ENCODE measurements at places on chromosomes 6 and 20.
A peak's percentile ranks its signal among the peaks of the same experiment; 100 is the strongest.

GRCh38 chr20:32329817-32330554 is 28.1 kb upstream of the ASXL1 start:
- no peak for DNase-seq

DNA sequence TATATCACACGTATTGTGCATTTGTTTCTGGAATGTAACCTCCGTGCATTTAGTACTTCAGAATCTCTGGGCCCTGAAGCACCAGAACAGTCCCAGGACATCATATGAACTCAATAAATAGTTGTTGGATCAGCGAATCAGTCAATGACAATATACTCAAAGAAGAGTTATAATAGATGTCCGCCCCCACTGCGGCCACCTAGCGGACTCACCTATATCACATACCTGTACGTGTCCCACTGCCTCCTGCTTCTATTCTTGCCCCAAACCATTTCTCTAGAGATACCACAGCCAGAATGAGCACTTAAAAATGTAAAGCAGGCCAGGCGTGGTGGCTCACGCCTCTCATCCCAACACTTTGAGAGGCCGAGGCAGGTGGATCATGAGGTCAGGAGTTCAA is 73.9 kb downstream of the DCDC2 start:
- DNase-seq, result no peak

- DNase-seq, result no peak
Measured at GRCh38 chr20:51602131-51602530, 59.6 kb upstream of the NFATC2 start.

DNA sequence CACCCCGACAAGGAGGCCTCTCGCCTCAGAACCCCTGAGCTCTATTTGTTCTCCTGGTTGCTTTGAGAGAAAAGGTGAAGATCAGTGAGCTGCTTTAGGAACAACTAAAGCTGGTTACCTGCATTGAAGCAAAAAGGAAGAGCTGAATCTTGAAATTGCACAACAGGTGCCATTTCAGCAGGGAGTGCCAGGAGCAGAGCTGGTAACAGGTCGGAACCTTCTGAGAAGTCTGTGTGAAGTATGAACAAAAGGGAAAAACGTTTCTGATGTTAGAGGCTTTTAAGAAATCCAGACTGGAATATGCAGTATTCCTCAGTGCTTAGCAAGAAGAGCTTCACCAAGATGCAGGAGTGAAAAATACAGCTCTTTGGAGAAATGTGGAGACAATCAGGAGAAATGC is 164.0 kb downstream of the TMEM242 start:
- DNase-seq, result no peak

- DNase-seq, result peak; percentile 70
Measured at GRCh38 chr6:29941471-29941870, 861 bp upstream of the HLA-A start.

DNA sequence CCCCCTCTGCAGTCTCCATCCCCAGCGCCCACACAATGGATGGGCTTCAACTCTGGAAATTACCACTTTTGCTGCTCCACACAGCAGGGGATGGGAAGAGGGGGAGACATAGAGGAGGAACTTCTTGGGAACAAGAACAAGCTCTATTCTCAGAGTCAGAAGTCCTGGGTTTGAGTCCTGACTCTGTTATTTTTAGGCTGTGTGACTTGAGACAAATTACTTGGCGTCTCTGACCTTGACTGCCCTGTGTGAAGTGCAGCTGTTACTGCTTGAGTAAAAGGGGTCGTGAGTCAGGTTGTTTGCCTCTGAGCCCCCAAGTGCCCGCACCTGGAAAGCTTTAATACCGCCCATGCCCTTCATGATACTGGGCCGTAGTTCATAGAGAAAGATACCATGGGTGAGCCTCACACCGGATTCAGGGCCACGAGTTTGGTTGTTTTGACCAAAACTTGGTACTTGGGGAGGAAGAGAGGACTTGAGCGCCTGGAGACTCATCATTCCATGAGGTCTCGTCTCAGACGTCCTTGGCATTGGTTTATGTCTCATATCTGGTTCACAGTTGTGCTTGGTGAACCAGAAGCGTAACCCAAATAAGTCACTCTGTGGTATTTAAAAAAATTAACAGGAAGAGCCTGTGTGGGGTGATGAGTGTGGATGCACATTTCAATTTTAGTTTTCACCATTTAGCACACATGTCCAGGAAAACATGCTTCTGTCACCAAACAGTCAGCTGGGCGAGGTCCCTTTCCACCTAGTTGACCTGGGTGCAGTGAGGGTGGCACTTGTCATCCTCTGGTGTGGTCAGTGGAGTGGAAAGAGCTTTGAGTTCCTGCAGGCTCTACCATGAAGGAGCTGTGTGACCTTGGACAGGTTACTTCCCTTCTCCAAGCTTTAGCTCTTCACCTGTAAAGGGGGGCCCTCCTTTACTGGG is 75.6 kb downstream of the CDC5L start:
- no peak for DNase-seq

DNA sequence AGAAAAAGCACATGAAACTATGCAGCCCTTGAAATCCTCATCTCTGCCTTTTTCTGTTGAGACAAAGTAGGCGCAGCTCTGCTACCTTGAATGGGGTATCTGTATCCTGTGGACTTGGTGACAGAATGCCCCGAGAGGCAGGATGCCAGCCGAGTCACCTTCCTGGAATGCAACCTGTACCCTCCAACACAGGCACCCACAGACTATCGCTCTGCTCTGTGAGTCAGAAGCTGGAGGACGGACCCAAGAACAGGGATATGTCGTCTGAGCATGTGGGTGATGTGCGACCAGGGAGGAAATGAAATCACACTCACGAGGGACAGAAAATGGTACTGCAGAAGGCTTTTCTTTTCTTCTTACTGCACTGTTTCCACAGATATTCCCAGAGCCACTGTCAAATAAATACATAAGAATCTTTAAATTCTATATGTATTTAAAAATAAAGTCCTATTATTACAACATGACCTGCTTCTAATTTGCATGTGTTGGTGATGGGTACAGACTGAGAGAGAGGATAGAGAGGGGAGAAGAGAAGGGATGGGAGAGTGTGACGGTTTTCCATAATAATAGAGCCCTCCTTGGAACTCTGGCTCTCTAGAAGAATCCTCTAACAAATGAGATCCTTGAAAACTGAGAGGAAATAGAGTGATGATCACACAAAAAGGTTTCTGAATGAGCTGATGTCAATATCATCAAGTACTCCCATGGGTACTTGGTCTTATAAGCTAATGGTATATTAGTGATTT is 308.1 kb downstream of the FOXC1 start:
- DNase-seq, result no peak

DNA sequence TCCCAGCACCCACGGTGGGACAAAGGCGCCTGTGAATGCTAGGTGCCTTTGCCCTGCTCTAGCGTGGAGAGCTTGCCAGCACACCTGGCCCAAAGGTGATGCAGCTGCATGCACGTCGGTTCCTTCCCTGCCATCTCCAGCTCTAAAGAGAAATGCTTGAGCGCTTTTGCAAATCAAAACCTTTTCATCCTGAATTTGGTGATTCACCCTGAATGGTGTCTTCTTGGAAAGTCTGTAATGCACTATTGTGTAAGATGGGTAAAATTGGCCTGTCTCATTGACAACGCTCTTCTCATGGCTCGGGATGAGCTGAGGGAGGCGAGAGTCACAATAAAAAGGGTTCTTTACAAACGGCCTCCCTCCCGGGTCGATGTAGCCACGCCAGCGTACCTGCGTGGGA is 103.1 kb upstream of the ID4 start:
- DNase-seq, result no peak

- DNase-seq, result no peak
Measured at GRCh38 chr6:1176567-1176966, 135.3 kb upstream of the FOXQ1 start.

- peak; percentile 82 for DNase-seq
Measured at GRCh38 chr20:36086767-36087166, 67.8 kb upstream of the EPB41L1 start.

DNA sequence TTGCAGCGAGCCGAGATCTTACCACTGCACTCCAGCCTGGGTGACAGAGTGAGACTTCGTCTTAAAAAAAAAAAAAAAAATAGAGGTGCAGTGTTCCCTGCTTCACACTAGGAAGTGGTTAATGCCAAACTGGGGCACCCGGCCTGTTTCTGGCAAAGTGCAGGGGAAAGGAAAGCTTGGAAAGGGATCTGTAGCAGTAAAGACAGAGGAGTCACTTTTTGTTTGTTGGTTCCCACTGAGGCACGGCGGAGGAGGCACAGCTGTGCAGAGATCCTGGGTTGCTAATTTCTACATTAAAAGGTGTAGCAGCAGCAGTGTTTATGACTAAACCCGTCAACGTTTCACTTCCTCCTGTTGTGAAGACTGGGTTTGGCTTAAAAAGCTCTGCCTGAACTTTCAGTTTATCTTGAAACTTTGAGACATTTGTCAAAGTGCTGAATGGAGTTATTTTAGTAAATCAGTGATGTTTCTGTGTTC is 125.6 kb downstream of the CARMIL1 start:
- DNase-seq, result peak; percentile 47

- DNase-seq, result peak; percentile 66
Measured at GRCh38 chr6:145815309-145816274, 997 bp upstream of the FBXO30 start.

DNA sequence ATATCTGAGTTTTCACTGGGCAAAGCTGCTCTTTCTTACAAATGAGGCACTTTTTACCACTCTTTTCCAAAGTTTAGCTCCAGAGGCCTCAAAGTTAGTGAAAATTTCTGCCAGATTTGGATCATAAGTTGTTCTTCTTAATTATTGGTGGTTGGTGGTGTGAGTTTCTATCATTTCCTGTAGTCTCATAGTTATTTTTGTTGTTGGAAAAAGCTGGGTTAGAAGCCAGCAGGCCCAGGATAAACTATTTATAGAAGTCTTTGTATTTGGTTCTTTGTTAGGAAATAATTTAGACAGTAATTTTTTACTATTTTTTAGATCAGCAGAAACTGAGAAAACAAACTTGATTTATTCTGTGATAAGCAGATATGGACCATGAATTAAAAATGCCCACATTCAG is 10.6 kb downstream of the PFDN4 start:
- DNase-seq, result no peak

GRCh38 chr20:43161716-43162115 is 28.0 kb downstream of the PTPRT start:
- DNase-seq, result no peak

- peak; percentile 84 for DNase-seq
Measured at GRCh38 chr6:37190159-37190535, 20.2 kb downstream of the PIM1 start.

GRCh38 chr20:48066246-48066645 is 281.0 kb upstream of the SULF2 start:
- DNase-seq, result no peak

GRCh38 chr20:36873498-36874189 is 2.3 kb upstream of the TLDC2 start:
- peak; percentile 56 for DNase-seq

- DNase-seq, result no peak
Measured at GRCh38 chr6:162467679-162468078, 259.9 kb downstream of the PRKN start.

DNA sequence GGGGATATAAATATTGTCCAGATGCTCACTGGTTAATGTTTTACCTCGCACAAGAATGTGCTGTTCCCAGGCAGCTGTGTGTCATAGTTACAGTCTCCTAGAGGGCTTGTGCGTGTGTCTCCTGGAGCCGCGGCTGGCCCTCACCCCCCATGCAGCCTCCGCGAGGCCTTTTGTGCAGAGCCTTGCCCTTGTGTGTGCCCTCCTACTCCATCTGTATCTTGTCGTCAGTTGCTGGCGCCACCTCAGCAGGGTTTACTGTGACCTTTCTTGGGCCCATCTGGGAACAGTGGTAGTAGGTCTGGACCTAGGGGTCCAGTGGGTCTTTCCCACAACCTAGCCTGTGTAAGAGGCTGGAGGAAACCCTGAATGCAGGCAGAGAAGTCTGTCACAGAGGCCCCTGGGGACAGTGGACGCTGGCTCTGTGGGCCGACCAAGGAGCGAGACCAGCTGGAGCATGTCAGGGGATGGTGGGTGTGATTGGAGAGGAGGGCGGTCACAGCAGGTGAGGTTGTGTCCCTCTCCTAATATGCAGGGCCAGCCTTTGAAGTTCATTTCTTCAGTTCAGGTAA is 35.2 kb downstream of the PPP1R14C start:
- DNase-seq, result no peak

GRCh38 chr6:170287371-170287876 is 3.5 kb downstream of the DLL1 start:
- no peak for DNase-seq

GRCh38 chr6:145588981-145589380 is 146.3 kb downstream of the EPM2A start:
- no peak for DNase-seq

- no peak for DNase-seq
Measured at GRCh38 chr20:2337142-2337541, 41.3 kb downstream of the TGM3 start.

DNA sequence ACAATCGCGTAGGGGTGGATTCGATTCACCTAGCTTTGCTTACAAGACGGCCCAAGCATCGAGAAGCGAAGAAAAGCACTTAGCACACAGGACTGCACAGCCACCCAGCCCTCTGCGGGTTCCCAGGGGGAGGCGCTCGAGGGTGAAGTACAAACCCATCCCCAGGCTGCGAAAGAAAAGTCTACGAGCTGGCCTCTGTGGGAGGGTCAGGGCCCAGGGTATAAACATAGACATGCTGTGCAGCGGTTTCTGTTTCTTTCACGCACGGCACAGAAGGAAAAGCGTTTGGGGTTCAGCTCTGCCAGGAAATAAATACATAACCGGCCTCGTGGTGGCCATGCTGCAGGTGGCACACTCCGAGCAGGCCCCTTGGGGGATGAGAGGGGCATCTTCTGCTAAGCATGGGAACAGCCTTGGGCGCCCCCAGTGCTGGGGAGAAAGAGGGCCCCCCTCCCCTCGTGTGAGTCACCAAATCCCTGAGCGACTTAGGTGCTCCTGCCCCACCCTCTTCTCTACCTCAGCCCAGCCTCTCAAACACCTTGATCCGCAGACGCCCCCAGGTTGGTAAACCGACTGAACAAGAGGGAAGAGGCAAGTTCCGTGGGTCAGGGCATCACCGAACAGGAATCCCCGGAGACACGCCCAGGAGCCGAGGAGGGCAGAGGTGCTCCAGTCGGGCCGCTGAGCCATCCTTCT is 91.6 kb upstream of the RIPOR2 start:
- DNase-seq, result no peak

- DNase-seq, result no peak
Measured at GRCh38 chr20:60036746-60037499, 78.7 kb downstream of the CDH26 start.

- DNase-seq, result no peak
Measured at GRCh38 chr6:12803486-12803885, 86.9 kb downstream of the PHACTR1 start.

DNA sequence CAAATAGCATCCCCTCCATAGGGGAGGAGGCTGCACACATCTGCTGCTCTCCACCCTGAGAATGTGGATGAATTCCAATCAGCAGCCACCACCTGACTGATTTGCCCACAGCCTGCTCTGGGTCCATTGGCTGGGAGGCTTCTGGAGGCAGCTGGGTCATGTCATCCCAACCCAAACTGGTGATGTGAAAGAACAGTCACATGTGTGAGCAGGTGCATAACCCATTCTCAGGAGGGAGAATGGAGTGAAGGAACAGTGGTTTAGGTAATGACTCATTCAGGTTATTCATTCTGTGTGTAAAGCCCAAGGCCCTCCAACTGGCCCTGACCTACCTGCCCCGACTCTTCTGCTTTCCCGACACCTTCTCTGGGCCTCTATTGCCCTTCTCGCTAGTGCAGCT is 90.9 kb upstream of the GCM1 start:
- DNase-seq, result no peak

Measured in OCI-M1 (cell line).